Caco-2 (cell line): ENCODE measurements at places on chromosomes 3 and 15. TPM values are rescaled to one million over a fixed set of nuclear protein-coding genes. Genes with fewer than 3 reads are reported as not detected.

DNA sequence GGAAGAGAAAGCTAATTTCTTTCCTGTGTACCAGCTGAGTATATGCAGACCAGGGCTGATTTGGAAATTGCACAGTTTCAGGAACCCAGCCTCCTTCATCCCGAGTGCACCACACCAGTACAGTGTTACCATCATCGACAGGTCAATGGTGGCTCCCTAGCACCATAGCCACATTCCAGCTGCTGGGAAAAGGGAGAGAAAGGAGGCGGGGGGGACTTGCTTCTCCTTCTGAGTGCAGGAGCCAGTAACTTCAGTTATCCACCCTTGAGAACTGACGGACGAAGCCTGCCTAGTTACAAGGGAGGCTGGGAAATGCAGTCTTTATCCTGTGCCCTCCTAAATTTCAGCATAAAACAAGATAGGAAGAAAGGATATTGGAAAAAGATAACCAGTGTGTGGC lies 129.7 kb upstream of the PRICKLE2 start:
- DNase-seq = no peak

Gene ABHD5
- 12.3 and 12.4 TPM in 2 replicates for total RNA-seq

DNA sequence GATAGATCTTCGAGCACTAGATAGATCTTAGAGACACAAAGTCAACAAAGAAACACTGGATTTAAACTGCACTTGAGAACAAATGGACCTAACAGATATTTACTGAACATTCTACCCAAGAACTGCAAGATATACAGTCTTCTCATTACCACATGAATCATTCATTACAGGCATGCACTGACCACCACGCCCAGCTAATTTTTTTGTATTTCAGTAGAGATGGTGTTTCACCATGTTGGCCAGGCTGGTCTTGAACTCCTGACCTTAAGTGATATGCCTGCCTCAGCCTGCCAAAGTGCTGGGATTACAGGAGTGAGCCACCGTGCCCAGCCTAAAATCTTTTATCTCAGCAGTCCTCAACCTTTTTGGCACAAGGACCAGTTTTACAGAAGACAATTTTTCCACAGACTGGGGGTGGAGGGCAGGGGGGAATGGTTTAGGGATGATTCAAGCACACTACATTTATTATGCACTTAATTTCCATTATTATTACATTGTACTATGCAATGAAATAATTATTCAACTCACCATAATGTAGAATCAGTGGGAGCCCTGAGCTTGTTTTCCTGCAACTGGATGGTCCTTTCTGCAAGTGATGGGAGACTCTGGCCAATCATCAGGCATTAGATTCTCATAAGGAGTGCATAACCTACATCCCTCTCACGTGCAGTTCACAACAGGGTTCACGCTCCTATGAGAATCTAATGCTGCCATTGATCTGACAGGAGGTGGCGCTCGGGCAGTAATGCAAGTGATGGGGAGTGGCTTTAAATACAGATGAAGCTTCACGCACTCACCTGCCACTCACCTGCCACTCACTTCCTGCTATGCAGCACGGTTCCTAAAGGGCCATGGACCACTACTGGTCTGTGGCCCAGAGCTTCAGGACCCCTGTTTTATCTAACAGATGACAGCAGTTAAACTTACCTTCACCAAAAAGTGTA lies 21.7 kb downstream of the CSNK1G1 start:
- no peak for DNase-seq

DNA sequence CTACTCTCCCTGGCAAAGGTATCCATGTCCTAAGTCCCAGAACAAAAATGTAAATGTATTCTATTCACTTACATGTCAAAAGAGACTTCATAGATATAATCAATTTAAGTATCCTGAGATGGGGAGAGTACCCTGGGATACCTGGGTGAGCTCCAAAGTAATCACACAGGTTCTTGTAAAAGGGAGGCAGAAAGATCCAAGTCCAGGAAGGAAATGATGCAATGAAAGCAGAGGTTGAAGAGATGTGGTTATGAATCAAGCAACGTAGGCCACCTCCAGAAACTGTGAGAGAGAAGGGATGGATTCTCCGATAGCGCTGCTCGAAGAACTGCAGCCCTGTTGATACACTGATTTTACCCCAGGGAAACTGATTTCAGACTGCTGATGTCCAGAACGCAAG lies 93.9 kb upstream of the VGLL3 start:
- no peak for DNase-seq

- no peak for DNase-seq
These were observed 4.6 kb downstream of the FGD5 start for GRCh38 chr3:14823393-14823792.

- no peak for DNase-seq
These were observed 3.1 kb downstream of the ATP2B2 start for GRCh38 chr3:10502185-10502880.

DNA sequence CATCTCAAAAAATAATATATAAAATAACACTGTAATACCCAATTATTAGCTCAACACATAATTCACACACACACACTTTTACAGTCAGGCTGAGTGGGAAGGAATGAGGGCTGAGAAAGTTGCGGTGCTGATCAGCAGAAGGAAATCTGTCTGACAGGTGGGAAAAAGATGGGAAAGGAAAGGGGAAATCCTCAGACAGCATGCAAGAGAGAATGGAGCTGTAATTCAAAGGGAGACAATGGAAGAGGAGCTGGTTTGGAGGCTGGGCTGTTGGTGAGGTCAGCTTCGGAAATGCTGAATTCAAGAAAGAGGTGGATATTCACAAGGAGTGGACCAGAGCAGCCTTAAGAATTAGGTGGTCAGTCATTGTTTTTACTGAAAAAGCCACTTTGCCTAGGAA lies 121.6 kb upstream of the LMOD3 start:
- DNase-seq = no peak

Gene ACAN
- not detected in 2 replicates for total RNA-seq

DNA sequence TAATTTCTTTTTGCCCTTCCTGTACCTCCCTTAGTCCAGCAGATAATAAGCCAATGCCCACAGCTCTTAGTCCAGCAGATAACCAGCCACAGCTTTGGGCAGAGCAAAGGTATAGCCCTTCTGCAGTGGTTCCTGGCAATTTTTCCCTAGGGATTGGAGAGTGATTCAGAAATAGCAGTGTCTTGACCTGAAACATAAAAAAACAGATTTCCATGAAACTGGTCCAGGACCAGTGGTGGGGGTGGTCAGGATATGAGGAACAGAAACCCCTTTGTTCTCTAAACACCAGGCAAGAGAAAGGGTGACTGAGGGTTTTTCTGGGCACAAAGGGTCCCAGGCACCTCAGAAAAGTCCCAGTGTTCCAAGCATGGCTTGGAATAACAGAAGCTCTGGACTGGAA lies 103.4 kb downstream of the ARRDC4 start:
- no peak for DNase-seq

Gene TJP1
- total RNA-seq = 179 and 181 TPM in 2 replicates

- peak; percentile 14 for DNase-seq
These were observed 27.0 kb downstream of the SLC41A3 start for GRCh38 chr3:126056681-126057500.

Gene USP50
- 0.57 TPM in 1 of 2 replicates, not detected in the other for total RNA-seq

GRCh38 chr15:90646662-90647305 lies 70.4 kb upstream of the BLM start:
- no peak for DNase-seq

Gene LDHAL6B
- not detected in 2 replicates for total RNA-seq

DNA sequence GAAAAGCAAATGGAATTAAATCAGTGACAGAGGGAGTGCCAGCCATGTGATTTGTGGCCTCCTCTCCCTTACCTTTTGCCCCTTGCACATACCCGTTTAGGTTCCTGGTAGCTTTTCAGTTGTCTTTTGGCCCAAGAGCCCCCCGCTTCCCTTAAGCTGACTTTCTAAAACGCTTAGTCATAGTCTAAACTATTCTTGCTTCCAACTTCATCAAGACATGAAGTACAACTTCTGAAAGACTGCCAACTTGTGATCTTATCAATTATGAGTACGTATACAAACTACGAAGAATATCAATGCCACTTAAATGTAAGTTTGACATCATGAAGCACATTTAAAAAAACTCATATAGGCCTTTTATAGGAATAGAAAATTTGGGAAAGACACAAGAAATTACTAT lies 61.9 kb downstream of the EIF3J start:
- DNase-seq = no peak

Gene MRAS
- total RNA-seq = 8.5 and 11.4 TPM in 2 replicates

GRCh38 chr15:55715355-55716076 lies 27.4 kb downstream of the PRTG start:
- DNase-seq = peak; percentile 13

DNA sequence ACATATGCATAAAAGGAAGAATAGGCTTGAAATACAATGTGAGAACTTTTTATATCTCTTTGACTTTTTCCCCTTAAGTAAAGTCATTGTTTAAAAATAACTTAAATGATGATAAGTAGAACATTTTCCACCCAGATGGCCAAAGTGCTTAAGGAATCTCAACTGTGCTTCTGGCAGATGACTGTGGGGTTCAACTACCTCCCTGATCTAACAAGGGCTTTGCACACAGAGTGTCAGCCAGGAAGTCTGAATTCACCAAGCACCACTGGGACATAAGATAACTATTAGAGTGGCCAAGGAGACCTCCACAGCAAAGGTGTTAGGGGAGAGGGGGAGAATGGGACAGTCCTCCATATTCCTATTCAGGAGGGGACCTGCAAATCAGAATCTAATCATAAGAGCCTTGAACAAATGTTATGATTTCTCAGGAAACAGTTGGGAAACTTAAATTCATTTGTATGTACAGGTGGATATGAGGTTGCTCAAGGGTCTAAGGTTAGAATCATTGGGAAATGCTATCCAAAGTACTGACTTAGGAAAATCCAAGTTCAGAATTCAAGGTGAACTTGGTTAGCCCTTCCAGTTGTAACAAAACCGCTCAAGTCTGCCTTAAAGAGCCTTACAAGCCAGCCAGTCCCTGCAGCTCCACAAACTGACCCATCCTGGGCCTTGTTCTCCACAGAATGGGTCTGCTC lies at the start of gene FETUB:
FETUB (plus strand) TSS at position 622 of the 695 bp plus-strand sequence; CDS start at position 684, 62 bp downstream.
- no peak for DNase-seq
